ENCODE measurements at places on chromosomes 12 and 14. TPM values are rescaled to one million over a fixed set of nuclear protein-coding genes. Genes with fewer than 3 reads are reported as not detected.

Gene CCDC197
- not detected for total RNA-seq

Gene KRT75
- not detected for total RNA-seq

Gene OTUB2
- total RNA-seq: 2.8 TPM

Gene FOXN4
- total RNA-seq: not detected

Gene NRXN3
- total RNA-seq: under 0.01 TPM

Gene TBPL2
- total RNA-seq: not detected

Gene SLC25A29
- 16.1 TPM for total RNA-seq

Gene CNTN1
- 3.0 TPM for total RNA-seq

All from smooth muscle cell of trachea (primary cell).